GM10248 (cell line): ENCODE measurements at places on chromosomes 13 and 19.

DNA sequence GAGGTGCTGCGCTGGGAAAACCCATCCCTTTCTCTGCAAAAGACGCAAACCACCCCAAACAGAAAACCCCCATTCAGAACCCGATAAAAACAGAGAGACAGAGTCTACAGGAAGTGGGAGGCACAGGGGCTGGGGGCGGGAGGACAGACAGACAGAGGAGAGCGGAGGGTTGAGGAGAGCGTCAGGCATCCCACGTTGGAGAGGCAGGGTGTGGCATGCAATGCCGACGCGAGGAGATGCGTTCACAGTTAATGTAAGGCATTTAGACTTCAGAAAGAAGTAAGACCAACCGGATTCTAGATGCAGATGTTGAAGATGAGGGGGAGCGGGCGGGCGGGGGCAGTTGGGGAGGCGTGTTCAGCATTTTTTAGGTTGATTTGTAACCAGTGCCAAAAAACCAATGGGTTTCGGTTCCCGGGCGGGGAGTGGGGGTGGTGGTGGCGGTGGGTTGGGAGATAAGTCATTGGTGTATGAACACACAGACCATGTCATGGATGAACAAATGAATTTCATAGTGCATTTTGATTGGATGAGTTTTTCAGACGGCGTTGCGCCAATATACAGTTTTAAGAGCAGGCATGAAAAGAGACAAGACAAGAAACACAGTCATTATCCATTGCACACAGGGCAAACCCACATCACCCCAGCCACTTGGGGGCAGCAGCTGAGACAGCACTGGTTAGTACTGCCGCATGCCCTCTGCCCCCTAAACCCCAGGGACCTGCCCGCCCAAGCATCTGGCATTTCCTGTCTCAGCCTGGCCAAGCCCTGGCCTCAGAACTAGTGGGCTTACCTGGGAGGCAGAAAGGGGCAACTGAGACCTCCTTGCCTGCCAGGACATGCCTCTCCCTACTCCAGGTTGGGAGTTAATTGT lies 91.3 kb downstream of the IER2 start:
- DNase-seq: no peak

- DNase-seq: no peak
Measured at GRCh38 chr13:59479629-59480028, 684.1 kb downstream of the DIAPH3 start.

- DNase-seq: no peak
Measured at GRCh38 chr13:102028206-102028605, 373.6 kb downstream of the FGF14 start.

DNA sequence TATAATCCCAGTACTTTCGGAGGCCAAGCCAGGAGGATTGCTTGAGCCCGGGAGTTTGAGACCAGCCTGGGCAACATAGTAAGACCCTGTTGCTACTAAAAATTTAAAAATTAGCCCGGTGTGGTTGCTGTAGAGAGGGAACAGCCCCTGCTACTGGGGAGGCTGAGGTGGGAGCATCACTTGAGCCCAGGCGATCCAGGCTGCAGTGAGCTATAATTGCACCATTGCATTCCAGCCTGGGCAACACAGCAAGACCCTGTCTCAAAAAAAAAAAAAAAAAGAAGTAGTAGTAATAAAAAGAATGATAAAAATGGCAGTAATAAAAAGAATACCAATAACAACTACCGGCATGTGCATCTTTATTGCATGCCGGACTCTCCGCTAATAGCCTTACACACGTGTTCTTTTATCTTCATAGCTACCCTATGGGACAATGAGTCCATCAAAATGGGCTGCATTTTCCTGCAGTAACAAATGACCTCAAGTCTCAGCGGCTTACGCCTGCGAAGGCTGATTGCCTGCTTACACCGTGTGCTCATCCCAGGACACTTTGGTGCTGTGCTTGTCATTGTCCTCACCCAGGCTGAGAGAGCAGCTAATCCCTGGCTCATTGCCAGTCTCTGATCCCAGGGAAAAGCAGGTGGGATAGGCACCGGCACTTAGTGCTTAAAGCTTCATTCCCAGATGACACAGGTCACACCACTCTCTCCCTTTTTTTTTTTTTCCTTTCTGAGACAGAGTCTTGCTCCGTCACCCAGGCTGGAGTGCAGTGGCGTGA lies 14.4 kb upstream of the SYCN start:
- no peak for DNase-seq

GRCh38 chr19:54282686-54283470 lies 2.0 kb upstream of the LILRB2 start:
- DNase-seq: no peak

GRCh38 chr19:1465191-1466016 lies 13.6 kb downstream of the C19orf25 start:
- DNase-seq: no peak

- no peak for DNase-seq
Measured at GRCh38 chr19:46755077-46755852, 9.0 kb upstream of the STRN4 start.

DNA sequence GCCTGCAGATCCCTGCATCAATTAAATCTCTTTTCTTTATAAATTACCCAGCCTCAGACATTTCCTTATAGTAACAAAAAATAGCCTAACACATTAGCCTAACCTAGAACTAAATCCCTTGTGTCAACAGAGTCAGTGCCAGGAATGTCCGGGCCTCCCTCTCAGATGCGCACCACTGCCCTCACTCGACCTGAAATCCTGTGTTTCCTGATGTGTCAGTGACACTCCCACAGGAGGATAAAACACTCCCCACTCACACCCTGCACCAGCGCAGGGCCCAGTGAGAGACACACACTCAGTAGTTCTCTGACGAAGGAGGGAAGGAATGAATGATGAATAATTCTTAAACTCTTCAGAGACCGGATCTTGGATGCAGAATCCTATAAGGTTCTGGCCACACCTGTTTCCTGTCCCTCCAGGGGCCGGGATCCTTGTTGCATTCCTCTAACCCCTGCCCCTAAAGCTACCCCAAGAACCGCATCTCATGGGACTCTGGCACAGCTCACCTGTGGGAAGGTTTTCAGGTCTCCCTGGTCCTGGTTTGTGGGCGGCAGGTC lies 3.1 kb downstream of the CEACAM3 start:
- no peak for DNase-seq

- no peak for DNase-seq
Measured at GRCh38 chr13:40765602-40766001, 5.4 kb downstream of the MRPS31 start.

- DNase-seq: no peak
Measured at GRCh38 chr19:51653162-51653561, 6.5 kb upstream of the SIGLEC14 start.
